ENCODE measurements at places on chromosomes 7 and 10. TPM values are rescaled to one million over a fixed set of nuclear protein-coding genes. Genes with fewer than 3 reads are reported as not detected.

DNA sequence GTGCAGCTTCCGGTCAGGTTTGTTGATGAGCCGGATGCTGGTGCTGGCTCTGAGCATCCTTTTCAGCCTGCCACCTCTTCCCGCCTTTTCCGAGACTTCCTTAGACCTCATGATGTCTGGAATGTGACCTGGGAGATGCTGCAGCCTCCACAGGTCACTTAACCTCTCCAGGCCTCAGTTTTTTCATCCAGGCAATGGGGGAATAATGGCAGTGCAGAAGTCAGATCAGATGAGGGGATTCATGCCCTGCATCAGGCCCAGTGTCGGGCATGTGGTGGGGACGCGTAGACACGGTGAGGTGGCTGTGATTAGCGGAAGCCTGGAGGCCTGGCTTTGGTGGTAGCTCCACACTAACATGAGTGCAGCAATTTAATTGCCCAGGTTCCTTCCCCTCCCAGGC, 24.6 kb downstream of the PFKFB3 start:
- H3K36me3 ChIP-seq = peaks cover 58% of the 10 kb centered on the region
- H3K27ac ChIP-seq = no peak overlapping the region
- H3K4me3 ChIP-seq = no peak overlapping the region
- no peak for DNase-seq

DNA sequence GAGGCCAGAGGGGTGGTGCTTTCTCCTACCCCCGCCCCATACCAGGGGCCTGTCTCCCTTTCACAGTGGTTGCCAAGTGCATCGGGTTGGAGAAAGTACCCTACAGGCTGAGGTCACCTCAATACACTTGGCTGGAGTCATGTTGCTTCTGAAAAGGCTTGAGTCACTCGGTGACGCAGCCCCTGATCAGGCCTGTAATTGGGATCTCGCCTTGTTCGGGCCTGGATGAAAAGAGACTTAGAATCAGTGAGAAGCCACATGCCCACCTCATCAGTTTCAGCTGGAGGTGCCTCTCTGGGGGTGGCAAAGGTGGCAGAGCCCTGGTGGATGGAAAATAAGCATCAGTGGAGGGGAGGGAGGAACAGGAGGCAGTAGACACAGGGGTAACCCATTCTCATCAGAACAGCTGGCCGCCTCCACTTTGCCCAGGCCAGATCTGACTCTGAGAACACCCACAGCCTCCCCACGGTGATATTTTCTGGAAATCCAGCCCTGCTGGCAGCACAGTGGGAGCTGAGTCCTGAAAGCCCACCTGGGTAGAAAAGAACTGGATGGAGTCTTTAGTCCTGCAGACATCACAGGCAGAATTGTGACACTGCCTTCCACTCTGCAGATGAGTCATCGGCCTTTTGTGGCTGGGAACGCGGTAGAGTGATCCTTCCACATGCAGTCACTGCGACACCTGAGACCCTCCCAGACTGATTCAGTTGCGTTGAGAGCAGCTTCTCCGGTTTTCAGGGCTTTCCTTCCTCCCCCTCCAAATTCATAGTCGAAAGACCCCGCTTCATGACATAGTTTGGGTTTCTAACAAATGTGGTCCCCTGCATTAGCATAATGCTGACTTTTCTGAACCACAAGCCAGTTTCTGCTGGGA, 108.0 kb downstream of the GRK5 start:
- no peaks in the 10 kb centered on the region for H3K36me3 ChIP-seq
- H3K27me3 ChIP-seq = peaks cover 8% of the 10 kb centered on the region
- no peak overlapping the region for H3K4me3 ChIP-seq
- peaks cover 13% of the 10 kb centered on the region for H3K4me1 ChIP-seq
- DNase-seq = no peak

DNA sequence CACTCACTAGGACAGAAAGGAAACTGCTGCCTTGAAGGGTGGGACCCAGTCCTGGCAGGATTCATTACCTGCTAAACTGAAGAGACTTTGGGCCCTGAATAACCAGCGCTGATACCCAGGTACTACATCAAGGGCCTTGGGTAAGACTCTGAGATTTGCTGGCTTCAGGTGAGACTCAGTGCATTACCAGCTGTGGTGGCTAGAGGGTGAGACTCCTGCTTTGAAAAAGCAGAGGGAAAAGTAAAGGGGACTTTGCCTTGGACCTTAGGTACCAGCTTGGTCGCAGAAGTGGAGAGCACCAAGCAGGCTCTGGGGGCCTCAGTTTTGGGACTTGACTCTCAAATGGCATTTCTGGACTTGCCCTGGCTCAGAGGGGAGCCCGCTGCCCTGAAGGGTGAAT, 673.3 kb downstream of the NXPH1 start:
- DNase-seq = no peak
- H3K4me1 ChIP-seq = no peaks in the 10 kb centered on the region
- H3K27ac ChIP-seq = no peak overlapping the region
- no peaks in the 10 kb centered on the region for H3K27me3 ChIP-seq
- no peak overlapping the region for H3K4me3 ChIP-seq

Gene TRIP6
- 22.2 TPM for total RNA-seq

GRCh38 chr7:69564454-69565417, 33.5 kb upstream of the AUTS2 start:
- no peak for DNase-seq
- H3K4me1 ChIP-seq = no peaks in the 10 kb centered on the region
- H3K36me3 ChIP-seq = no peaks in the 10 kb centered on the region

Gene GRM8
- 0.38 TPM for total RNA-seq

Gene FGF8
- total RNA-seq = 0.14 TPM

Gene TAS2R4
- total RNA-seq = 0.38 TPM

DNA sequence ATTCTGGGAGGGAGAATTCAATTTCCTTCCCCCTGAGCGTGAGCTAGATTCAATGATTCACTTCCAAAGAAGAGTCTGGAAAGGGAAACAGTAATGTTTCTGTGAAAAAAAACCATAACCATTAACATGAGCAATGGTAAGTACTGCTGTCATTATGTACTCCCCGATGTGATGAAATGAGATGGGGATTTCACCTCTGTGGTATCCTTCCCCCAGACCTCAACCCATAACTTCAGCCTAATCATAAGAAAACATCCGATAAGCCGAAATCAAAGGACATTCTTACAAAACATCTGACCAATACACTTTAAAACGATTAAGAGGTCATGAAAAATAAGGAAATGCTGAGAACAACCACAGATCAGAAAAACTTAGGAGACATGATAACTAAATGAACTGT, 27.2 kb downstream of the EZH2 start:
- H3K4me3 ChIP-seq = no peak overlapping the region
- DNase-seq = no peak
- no peaks in the 10 kb centered on the region for H3K4me1 ChIP-seq
- no peak overlapping the region for H3K27ac ChIP-seq
- H3K27me3 ChIP-seq = no peaks in the 10 kb centered on the region

GRCh38 chr7:80255656-80256055, 121.0 kb downstream of the GNAI1 start:
- DNase-seq = no peak
- H3K36me3 ChIP-seq = no peaks in the 10 kb centered on the region
- H3K4me3 ChIP-seq = no peak overlapping the region
- H3K4me1 ChIP-seq = no peaks in the 10 kb centered on the region
- no peaks in the 10 kb centered on the region for H3K27me3 ChIP-seq

- peak overlapping the region; percentile 73 for H3K4me3 ChIP-seq
- H3K36me3 ChIP-seq = no peaks in the 10 kb centered on the region
- peaks cover 27% of the 10 kb centered on the region for H3K4me1 ChIP-seq
Observed at GRCh38 chr10:34814223-34814912, 728 bp downstream of the PARD3 start.

GRCh38 chr10:73591935-73592699, 975 bp upstream of the USP54 start:
- H3K4me1 ChIP-seq = peaks cover 10% of the 10 kb centered on the region
- H3K27me3 ChIP-seq = no peaks in the 10 kb centered on the region
- no peaks in the 10 kb centered on the region for H3K36me3 ChIP-seq
- no peak overlapping the region for H3K27ac ChIP-seq
- no peak overlapping the region for H3K4me3 ChIP-seq

Gene TSPAN13
- 10.5 TPM for total RNA-seq

- H3K27me3 ChIP-seq = no peaks in the 10 kb centered on the region
- no peaks in the 10 kb centered on the region for H3K36me3 ChIP-seq
- H3K4me1 ChIP-seq = no peaks in the 10 kb centered on the region
- no peak overlapping the region for H3K27ac ChIP-seq
- no peak overlapping the region for H3K4me3 ChIP-seq
- no peak for DNase-seq
Observed at GRCh38 chr10:58838561-58839208, 326.0 kb downstream of the BICC1 start.

Gene PTPRN2
- 1.7 TPM for total RNA-seq

Gene TSPAN12
- 3.5 TPM for total RNA-seq

GRCh38 chr10:126932516-126932915, 27.3 kb downstream of the DOCK1 start:
- H3K27ac ChIP-seq = no peak overlapping the region
- no peak overlapping the region for H3K4me3 ChIP-seq
- H3K4me1 ChIP-seq = no peaks in the 10 kb centered on the region
- no peaks in the 10 kb centered on the region for H3K36me3 ChIP-seq

GRCh38 chr7:98241674-98242241, 10.3 kb downstream of the TECPR1 start:
- H3K4me1 ChIP-seq = no peaks in the 10 kb centered on the region
- H3K4me3 ChIP-seq = no peak overlapping the region
- no peaks in the 10 kb centered on the region for H3K27me3 ChIP-seq
- H3K36me3 ChIP-seq = peaks cover 74% of the 10 kb centered on the region

DNA sequence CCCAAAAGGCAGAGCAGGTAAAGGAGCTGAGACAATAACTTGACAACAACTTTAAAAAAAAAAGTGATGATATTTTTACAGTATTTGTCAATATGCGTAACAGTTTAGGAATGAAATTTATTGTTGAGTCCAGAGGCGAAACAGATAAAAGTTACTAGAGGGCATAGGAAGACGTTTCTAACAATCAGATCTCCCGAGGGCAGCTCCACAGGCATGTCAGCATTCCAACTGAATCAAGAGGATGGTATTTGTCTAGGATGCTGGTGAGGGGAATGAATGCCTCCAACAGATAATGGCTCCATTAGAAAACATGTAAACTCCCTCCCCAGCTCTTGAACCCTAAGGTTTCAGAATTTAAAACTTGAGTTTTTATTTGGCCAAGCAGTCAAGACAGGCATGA, 733.9 kb upstream of the SORCS1 start:
- no peak overlapping the region for H3K27ac ChIP-seq
- DNase-seq = no peak
- H3K36me3 ChIP-seq = no peaks in the 10 kb centered on the region

DNA sequence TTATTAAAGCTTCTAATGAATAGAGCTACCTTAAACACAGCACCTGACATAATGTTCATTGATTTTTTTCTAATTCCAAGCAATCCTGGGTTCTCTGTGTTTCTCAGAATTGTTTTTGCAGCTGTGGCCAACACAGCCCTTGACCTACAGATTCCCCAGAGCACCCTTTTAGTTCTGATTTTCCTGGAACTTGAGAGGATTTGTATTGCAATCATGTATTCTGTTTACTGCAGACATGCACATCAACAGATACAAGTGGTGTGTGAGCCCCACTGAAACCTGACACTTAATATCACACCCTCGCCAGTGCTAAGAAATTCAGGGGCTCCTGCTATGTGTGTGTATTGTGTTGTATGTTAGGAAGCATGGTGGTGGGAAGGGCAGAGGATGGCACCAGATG, 344.2 kb upstream of the POM121L12 start:
- H3K36me3 ChIP-seq = no peaks in the 10 kb centered on the region
- H3K27me3 ChIP-seq = no peaks in the 10 kb centered on the region
- H3K27ac ChIP-seq = no peak overlapping the region
- H3K4me1 ChIP-seq = no peaks in the 10 kb centered on the region

DNA sequence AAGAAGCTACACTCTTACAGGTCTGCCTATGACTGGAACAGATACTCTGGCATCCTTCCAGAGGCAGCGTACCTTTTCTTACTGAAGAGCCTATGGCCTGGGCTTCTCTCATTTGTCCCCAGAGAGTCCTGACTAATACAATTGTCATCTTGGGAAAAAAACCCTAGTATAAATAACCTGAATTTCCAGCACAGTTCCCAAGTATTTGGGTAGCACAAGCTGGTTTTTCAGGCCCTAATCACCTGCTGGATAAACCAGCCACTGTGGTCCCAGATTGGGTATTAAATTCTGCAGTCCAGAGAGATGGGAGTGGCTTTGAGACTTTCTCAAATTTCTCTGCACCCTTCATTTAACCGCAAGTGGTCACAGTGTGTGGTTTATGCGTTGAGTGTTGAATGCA, 186.8 kb upstream of the NEBL start:
- H3K36me3 ChIP-seq = no peaks in the 10 kb centered on the region
- H3K27ac ChIP-seq = no peak overlapping the region
- DNase-seq = no peak

Gene FRA10AC1
- total RNA-seq = 6.7 TPM

DNA sequence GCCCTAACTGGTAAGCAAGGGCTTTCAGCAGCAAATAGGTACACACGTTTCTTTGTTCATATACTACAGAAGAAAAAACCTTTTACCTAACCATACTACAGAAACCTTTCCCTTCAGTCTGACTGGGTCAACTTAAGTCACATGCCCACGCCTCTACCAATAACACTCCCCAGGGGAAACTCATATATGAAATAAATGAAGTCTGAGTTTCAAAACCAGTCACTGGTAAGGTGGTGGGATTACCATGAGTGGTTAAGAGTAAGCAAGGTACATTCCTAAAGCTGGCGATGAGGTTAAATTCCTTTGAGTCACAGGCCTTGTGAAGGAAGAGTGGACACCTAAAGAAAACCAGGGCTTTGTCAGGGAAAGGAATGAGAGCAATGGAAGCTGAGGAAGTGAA, 21.4 kb upstream of the KIF20B start:
- H3K36me3 ChIP-seq = no peaks in the 10 kb centered on the region
- H3K4me1 ChIP-seq = no peaks in the 10 kb centered on the region
- no peak for DNase-seq

DNA sequence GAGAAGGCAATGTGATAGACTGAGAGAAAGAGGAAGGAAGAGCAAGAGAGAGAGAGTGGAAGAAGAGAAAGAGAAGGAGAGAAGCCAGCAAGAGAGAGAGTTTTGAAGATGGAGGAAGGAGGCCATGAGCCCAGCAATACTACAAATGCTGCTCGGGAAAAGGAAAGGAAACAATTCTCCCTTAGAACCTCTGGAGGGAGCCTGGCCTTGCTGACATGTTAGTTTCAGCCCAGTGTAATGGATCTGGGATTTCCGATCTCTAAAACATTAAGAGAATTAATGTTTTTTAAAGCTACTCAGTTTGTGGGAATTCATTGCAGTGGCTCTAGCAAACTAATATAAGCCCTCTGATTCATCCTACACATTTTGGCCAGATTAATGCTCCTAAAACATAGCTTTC, 206.8 kb upstream of the MTPN start:
- no peaks in the 10 kb centered on the region for H3K4me1 ChIP-seq
- H3K27ac ChIP-seq = no peak overlapping the region
- no peaks in the 10 kb centered on the region for H3K36me3 ChIP-seq
- no peak for DNase-seq

Measured in thymus (tissue), 14 donors.